ENCODE measurements at places on chromosomes 3 and 15.

- DNase-seq: no peak
These were observed 19.8 kb upstream of the NRG4 start for GRCh38 chr15:76032046-76032445.

- DNase-seq: no peak
These were observed 103.0 kb downstream of the LARS2 start for GRCh38 chr3:45491344-45491743.

- no peak for DNase-seq
These were observed 4.2 kb downstream of the PTPN23 start for GRCh38 chr3:47385007-47385406.

DNA sequence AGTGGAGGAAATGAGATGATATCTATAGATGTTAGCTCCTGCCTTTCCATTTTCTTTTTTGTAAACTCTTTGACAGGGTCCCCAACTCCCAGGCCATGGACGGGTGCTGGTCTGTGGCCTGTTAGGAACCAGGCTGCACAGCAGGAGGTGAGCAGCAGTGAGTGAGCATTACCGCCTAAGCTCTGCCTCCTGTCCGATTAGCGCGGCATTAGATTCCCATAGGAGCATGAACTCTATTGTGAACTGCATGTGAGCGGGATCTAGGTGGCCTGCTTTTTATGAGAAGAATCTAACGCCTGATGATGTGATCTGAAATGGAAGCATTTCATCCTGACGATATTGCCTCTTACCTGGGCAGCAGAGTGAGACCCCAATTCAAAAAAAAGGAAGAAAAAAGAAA is 56.8 kb upstream of the CHD2 start:
- no peak for DNase-seq

DNA sequence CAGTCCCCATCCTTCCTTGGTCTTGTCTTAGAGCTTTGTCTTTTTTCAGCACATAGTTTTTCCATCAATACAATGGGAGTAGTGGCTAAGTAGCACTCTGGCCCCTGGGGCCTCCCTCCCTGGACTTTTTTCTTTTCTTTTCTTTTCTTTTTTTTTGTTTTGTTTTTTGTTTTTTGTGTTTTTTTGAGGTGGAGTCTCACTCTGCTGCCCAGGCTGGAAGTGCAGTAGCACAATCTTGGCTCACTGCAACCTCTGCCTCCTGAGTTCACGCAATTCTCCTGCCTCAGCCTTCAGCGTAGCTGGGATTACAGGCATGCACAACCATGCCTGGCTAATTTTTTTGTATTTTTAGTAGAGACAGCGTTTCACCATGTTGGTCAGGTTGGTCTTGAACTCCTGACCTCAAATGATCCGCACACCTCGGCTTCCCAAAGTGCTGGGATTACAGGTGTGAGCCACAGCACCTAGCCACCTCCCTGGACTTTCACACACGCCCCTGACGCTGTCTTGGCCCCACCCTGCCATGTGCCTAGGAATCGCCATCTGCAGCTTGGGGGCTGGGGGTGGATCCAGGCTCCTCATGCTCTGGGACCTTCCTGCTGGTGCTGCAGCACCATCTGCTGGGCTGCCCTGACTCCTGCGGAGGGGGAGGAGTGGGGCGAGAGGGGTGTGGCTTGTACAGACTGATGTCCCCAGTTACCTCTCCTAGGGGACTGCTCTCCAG is 2.8 kb downstream of the C15orf39 start:
- DNase-seq: peak; percentile 52

- DNase-seq: no peak
These were observed 4.1 kb downstream of the RASGRP1 start for GRCh38 chr15:38560456-38560926.

GRCh38 chr15:61764981-61765380 is 295.3 kb downstream of the VPS13C start:
- no peak for DNase-seq

GRCh38 chr3:59262076-59262498 is 212.3 kb upstream of the CFAP20DC start:
- DNase-seq: no peak
